ENCODE measurements at places on chromosomes 1 and 21. TPM values are rescaled to one million over a fixed set of nuclear protein-coding genes. Genes with fewer than 3 reads are reported as not detected.

Gene FCRLA
- total RNA-seq = not detected

Gene ALX3
- not detected for total RNA-seq

Gene RNF186
- not detected for total RNA-seq

Gene RFX5
- 32.8 TPM for total RNA-seq

Gene HCN3
- 0.08 TPM for total RNA-seq

Gene FAM177B
- not detected for total RNA-seq

Gene UQCRHL
- 1.9 TPM for total RNA-seq

Gene PLEKHG5
- total RNA-seq = 5.1 TPM

Gene PPOX
- 16.0 TPM for total RNA-seq

Gene SMCP
- total RNA-seq = not detected

Gene ELAPOR1
- total RNA-seq = 0.45 TPM

Gene HSD3B2
- total RNA-seq = not detected

Gene CAPN2
- total RNA-seq = 481 TPM

Gene LRRC53
- total RNA-seq = not detected

Gene CYYR1
- not detected for total RNA-seq

- DNase-seq = no peak
Measured at GRCh38 chr21:39288987-39289386, 24.4 kb downstream of the BRWD1 start.

GRCh38 chr1:12087797-12088314 lies 24.8 kb downstream of the TNFRSF8 start:
- no peak for DNase-seq

DNA sequence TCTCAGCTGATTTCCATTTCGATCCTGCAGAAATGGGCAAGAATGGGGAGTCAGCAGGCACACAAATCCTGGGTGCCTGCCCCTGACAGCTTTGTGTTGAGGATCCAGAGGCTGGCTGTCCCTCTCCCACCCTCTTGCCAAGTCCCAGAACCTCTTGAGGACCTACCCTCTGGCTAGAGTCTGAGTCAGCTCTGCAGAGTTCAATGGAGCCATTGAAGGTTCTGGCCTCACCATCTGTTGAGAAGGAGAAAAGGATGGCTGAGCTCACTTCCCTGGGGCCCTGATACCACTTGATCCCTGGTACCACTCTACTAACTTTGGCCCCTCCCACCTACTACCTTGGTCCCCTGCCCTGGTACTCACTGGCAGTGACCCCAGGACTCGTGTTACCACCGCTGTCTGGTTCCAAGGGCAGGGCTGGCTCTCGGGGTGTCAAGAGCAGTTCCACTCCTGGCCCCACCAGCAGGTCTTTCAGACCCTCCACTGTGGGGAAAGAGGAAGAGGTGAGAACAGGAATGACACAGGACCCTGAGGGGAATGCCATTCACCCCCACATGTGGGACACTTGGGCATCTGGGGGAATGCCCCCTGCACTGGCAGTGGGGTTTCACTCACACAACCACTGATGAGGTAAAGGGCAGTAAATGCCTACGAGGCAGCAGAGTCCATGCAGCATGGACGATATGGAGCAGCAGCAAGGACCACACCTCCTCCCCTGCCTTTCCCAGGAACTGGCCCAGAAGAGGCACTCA lies 10.5 kb downstream of the RXFP4 start:
- no peak for DNase-seq

- DNase-seq = peak; percentile 63
Measured at GRCh38 chr1:245751116-245751515, 596.3 kb downstream of the KIF26B start.

- DNase-seq = no peak
Measured at GRCh38 chr1:204659056-204659455, 26.5 kb downstream of the LRRN2 start.

DNA sequence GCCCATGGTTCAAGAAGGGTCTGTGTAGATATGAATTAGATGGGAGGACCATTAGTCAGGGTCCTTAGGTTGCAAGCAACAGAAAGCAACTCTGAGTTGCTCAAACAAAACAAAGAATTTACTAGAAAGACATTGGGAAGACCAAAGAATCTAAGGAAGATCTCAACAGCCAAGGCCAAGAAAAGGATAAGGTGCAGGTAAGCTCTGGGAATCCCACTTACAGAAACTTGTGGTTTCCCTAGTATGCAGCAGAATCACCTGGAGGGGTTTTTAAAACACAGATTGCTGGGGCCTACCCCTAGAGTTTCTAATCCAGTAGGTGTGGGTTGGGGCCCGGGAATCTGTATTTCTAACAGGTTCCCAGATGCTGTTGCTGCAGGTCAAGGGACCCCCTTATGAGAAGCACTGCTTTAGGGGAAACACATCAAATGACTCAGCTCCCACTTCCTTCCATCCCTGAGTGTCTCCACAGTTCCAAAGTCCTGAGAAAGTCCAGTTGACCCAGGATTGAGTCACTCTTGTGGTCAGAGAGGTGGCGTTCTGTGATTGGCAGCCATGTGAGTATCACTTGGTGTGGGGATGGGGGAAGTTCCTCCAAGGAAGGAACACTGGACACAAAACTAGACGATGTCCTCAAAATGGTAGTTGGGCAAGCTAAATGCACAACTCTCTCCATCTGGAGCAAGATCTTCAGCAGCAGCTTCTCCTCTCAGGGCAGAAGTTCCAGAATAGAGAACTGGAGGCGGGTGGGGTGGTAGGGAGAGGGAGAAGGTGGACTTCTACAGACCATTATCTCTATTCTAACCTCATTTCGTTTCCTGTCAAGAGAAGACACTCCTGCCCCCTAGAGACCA lies 24.2 kb upstream of the EYA3 start:
- DNase-seq = peak; percentile 37

DNA sequence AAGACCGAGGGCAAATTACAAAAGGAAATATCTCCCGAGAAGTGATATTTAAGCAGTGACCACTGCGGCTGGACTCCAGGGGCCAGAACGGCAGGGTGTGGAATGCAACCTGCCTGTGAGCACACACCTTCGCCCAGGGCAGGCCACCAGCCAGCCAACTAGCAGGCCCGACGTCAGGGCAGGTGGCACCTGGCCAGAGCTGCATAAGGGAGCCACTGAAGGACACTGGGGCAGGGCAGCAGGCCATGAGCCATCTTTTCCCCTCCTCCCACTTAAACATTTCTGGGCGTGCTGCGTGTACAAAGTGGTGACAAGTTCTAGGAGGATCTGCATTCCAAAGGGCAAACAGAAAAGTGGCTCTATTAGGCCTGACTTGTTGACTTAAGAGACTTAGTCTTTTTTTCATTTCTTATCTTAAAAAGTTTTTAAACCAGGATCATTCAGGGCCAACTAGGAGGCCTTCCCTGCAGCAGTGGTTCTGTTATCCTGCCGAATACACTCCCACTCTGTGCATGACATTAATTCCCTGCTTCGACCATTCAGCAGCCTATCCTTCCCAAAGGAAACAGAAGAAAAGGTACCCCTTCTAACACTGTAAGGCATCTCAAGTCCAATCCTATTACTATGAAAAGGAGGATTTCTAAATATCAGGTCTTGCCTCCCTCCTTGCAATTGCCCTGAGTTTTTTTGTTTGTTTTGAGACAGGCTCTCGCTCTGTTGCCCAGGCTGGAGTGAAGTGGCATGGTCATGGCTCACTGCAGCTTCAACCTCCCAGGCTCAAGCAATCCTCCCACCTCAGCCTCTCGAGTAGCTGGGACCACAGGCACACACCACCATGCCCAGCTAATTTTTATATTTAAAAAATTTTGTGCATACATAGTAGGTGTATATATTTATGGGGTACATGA lies 96.3 kb downstream of the BCAR3 start:
- peak; percentile 74 for DNase-seq

DNA sequence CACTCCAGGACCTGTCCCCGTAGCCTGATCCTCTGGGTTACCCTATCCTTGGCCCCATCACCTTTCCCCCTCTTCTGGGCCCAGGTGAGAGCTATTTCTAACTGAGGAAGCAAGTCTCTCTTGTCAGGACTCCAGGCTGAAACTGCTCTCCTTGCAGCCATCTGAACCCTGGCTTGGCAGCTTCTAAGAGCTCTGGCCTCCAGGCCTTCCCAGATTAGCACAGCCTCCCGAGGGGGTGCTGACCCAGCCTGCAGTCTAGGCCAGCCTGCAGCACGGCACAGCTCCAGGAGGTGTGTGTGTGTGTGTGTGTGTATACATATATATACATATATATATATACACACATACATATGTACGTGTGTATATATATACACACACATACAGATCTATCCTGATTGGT lies 17.4 kb downstream of the CACNA1S start:
- no peak for DNase-seq

- DNase-seq = no peak
Measured at GRCh38 chr1:185869590-185869989, 135.4 kb downstream of the HMCN1 start.

DNA sequence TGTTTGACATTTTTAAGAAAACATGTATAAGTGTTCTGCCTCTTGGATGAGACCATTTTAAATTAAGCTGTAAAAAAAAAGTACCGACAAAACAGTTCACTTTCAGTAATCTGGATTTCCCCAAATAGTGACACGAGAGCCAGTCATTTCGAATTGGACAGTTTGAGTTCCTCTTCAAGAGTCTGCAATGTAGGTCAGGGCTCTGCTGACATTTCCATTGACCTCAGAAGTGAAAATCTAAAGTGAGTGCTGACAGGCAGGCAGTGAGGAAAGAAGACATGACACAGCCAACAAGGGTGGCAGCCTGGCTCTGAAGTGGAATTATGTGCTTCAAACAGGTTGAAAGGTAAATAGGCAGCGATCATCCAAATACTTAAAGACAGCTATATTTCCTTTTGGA lies at the start of gene IL23R:
Gene IL23R (plus strand): TSS at position 259 of the 400 bp plus-strand sequence. CDS start 1,667 bp downstream, outside the sequence.
- DNase-seq = no peak

DNA sequence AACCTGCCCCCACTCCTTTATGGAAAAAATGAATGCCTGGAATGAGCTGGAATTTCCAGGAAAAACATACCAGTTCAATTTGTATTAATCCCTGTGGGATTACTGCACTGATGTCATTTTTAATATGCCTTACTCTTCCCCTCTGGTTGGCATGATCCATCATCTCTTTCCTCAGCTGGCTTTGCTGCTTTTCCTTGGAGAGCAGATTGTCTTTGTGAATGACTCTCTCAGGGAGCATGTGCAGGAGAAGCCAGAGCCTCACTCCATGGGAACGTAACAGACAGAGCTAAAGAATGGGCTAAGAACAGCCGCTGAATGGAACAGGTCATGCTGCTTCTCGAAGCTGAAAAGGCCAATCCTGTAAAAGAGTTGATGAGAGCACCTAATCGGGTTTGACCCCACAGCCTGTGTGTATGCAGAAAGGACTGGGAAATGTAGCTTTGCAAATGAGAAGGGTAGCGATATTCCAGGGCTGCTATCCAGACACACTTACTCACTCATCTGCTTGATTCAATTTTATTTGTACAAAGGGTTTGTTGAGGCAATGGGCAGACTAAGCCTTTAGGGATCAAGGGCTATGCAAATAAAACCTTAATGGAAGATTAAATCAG lies 20.7 kb downstream of the PHC2 start:
- peak; percentile 93 for DNase-seq

DNA sequence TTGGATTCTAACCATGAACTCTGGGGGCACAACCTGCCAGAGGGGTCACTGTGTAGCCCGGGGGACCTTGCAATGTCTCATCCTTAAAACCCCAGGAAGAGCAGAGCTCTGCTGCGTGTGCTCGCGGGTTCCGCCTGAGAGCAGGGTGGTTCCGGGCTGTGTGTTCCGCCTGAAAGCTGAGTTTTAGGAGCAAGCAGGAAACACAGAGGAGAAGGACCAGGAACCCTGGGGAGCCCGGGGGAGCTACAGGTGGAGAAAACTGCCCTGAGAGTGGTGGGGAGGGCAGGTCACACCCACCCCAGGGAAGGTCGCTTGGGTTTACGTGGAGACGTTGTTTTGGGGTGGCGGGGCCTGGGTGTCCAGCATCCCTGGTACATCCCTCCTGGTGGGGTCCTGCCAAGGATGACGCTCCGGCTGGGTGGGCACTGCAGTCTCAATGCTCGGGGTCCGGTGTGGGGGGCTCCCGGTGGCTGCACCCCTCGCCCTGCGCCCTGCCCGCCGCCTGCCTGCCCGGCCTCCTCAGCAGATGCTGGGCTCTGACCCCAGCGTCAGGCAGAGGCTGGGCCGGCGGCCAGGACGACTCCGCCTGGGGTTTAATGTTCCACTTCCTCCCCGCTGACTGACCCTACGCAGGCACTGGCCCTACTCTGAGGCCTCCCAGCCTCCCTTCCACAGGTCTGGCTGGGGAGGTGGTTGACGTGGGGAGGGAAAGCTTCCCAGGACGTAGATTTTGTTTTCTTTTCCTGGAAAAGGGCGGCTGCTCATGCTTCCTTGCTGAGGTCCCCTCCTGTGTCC lies 17.3 kb upstream of the C1orf159 start:
- DNase-seq = peak; percentile 37

GRCh38 chr1:2188336-2188735 lies 6.2 kb downstream of the FAAP20 start:
- no peak for DNase-seq

GRCh38 chr1:203306965-203307541 lies 1.7 kb downstream of the BTG2 start:
- peak; percentile 38 for DNase-seq

GRCh38 chr1:205488074-205488723 lies 16.3 kb upstream of the CDK18 start:
- peak; percentile 71 for DNase-seq

DNA sequence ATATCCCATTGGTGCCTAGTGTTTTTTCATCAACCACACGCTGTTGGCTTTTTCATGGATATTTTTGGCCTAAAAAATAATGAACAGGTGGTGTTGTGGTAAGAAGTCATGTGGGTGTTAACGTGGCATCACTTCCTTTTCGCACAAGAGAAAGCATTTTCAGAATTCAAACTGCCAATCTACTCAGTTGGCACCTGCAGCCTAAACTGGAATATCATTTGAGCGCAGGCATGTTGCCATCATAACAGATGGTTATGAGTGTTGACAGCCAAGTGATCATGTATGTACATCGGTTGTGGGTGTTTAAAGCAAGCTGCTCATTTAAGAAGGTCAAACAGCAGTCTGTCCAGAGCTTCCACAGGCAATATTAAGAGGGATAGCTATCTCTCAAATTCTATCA lies 1963.0 kb downstream of the NCAM2 start:
- DNase-seq = no peak

GRCh38 chr1:46612937-46613660 lies 3.5 kb downstream of the MOB3C start:
- DNase-seq = no peak

GRCh38 chr1:235270625-235271024 lies 57.4 kb downstream of the ARID4B start:
- DNase-seq = peak; percentile 60

- peak; percentile 57 for DNase-seq
Measured at GRCh38 chr1:7783178-7783711, 846 bp upstream of the PER3 start.

- DNase-seq = peak; percentile 75
Measured at GRCh38 chr21:34524646-34525601, 12.9 kb upstream of the KCNE1 start.

- DNase-seq = peak; percentile 59
Measured at GRCh38 chr1:150535511-150536287, 13.5 kb upstream of the ADAMTSL4 start.

- DNase-seq = no peak
Measured at GRCh38 chr21:16366207-16366606, 636.4 kb downstream of the USP25 start.

All from fibroblast of the aortic adventitia (primary cell).